NCI-H1105 treated with DMSO at 0.1 percent for 48 hours (cell line): ENCODE measurements at places on chromosomes 6 and 20.

DNA sequence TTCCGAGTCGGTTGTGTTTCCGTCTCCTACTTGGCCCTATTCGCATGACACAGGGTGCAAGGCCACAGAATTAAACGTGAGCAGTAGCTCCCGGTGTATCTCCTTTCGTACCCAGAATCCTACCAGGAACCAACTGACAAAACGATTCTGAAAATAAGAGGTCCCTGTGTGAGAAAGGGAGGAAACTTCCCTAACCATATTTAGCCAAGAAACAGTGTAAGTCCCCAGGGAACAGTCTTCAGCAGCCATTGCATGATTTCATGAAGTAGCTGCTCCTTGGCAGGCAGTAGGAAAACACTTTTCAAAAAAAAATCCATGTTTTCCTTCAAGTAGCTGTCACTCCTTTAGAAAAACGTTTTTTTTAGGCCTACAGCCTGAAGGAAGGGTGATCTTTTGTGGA is 46.9 kb downstream of the PDE10A start:
- DNase-seq, result no peak

- no peak for DNase-seq
These were observed 162.7 kb downstream of the GRM4 start for GRCh38 chr6:33983109-33983716.

DNA sequence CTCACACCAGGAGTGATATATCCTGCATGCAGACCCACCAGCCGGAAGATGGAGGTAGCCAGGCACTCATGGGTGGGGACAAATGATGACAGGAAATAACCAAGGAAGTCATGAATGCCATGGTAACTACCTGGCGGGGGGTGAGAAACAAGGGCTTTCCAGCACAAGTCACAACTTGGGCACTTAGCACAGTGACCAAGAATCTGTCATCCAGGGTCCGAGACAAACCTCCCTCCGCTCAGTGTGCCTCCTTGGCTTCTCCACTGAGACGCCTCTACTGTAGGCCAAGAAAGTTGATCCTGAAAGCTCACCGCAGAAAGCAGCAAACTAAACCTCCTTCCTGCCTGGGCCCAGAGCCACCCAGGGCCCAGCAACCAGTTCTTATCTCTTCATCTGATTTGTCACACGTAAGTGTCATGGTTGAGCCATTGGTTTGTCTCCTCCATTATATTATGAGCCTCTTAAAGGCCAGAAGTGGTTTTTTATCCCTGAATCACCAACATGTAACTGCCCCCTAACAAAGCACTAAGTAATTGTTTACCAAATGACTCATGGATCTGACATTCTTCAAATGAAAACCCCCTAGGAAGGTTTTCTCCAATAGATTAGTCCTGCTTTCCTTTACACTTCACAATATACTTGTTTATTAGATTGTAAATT is 84.3 kb upstream of the TAB2 start:
- peak; percentile 15 for DNase-seq

DNA sequence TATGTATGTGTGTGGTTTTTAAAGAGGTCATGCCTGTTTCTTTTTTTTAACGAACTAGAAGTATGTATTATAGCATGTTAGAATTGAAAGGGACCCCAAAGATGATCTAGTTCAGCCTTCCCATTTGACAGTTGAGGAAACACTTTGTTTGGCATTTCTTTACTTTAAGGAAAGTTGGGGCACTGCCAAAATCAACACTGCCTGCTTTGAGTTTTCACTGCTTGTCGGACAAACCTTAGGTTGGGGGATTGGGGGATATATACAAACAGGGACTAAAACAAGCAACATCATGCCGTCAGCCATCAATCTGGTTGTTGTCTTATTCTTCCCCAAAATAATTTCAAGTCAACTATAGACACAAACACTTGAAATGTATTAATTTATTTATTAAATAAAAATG is 14.1 kb upstream of the CALHM6 start:
- peak; percentile 4 for DNase-seq

GRCh38 chr6:160278786-160279310 is 20.2 kb upstream of the SLC22A2 start:
- DNase-seq, result no peak

DNA sequence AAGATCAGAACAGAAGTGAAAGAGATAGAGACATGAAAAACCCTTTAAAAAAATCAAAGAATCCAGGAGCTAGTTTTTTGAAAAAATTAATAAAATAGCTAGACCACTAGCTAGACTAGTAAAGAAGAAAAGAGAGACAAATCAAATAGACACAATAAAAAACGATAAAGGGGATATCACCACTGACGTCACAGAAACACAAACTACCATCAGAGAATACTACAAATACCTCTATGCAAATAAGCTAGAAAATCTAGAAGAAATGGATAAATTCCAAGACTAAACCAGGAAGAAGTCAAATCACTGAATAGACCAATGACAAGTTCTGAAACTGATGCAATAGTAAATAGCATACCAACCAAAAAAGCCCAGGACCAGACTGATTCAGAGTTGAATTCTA is 29.6 kb upstream of the SENP6 start:
- no peak for DNase-seq

DNA sequence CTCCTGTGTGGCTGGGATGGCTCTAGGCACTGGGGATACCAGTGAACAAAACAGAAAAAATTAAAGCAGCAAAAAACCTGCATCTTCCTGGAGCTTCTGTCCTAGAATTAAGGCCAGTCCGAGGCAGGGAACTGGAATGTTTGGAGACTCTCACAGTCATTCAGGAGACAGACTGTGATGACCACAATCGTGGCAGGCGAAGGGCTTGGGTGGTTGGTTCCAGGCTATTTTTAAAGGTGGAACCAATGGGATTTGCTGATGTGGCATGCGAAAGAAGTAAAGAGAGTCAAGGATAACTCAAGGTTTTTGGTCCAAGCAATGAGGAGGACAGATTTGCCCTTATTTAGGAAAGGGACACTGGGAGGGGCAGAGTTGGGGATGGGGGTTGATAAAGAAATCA is 66.9 kb downstream of the SULF2 start:
- no peak for DNase-seq

DNA sequence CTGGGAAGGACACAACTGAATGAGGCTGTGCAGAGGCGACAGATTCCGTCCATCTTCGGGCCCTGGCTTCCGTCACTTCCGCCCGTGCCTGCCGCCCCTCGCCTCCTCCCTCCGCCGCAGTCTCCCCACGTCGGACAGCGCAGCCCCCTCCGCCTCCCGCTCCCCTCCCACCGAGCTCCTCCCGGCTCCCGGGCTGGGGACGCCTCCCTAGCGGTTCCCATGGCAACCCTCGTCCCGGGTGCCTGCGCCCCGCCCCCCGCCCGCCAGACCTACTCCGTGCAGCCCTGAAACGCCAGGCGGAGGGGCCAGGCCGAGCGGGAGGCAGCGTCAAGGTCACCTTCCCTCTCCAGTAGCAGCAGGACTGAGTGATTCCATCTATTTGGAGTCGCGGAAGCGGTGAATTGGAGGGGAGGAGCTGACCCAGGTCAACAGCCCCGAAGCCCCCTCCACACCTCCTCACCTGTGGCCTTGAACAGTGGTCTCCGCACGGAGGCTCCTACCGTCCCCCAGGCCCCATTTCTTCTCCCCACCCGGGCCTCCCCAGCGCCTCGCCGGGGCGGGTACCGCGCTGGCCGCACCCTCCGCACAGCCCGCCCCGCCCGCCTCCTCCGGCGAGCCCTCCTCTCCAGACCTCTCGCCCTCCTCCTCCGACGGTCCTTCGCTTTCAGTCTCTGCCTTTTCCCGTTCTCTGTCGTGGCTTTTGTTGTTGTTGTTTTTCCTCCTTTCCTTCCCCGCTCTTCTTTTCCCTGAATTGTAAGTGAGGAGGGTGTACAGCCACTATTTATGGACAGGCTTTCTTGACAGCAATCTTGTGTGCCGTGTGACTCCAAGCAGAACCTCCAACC is 951 bp downstream of the NRSN2 start:
- DNase-seq, result peak; percentile 93

- DNase-seq, result no peak
These were observed 59.6 kb downstream of the ERMARD start for GRCh38 chr6:169811072-169811471.

- no peak for DNase-seq
These were observed 33.9 kb upstream of the TBX18 start for GRCh38 chr6:84798257-84798656.

GRCh38 chr6:69732045-69732444 is 64.8 kb downstream of the LMBRD1 start:
- no peak for DNase-seq

GRCh38 chr20:47780720-47781389 is 4.4 kb downstream of the SULF2 start:
- DNase-seq, result no peak

DNA sequence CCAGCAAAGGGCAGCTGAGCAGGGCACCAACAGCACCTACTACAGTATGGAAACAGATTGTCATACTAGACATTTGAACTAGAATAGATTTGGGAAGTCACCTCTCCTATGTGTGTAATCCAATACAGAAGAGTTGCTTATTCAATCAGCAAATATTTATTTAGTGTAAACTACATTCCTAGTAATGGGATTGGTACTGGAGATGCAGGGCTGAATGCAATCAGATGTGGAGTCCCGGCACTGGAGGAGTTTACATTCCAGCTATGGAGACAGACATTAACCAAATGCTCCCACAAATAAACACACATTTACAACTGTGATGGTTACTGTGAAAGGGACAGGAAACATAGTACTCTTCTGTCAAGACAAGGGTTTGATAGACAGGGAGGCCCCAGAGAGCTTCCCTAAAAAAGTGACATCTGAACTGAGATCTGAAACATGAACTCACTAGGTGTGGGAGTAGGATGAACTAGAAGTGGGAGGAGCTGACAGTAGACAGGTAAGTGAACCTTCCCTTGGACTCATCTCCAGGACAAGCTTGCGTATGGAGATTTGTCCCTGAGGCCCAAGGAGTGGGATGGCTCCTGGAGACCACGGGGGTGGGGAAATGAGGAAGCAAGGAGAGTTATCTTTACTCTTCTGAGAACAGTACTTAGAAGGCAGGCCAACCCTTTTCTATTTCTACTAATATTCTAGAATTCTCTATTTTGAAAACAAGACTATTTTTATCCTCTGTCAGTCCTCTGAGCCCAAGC is 420.5 kb downstream of the MAFB start:
- DNase-seq, result no peak

GRCh38 chr20:62557999-62558408 is 82.2 kb upstream of the GATA5 start:
- DNase-seq, result no peak

DNA sequence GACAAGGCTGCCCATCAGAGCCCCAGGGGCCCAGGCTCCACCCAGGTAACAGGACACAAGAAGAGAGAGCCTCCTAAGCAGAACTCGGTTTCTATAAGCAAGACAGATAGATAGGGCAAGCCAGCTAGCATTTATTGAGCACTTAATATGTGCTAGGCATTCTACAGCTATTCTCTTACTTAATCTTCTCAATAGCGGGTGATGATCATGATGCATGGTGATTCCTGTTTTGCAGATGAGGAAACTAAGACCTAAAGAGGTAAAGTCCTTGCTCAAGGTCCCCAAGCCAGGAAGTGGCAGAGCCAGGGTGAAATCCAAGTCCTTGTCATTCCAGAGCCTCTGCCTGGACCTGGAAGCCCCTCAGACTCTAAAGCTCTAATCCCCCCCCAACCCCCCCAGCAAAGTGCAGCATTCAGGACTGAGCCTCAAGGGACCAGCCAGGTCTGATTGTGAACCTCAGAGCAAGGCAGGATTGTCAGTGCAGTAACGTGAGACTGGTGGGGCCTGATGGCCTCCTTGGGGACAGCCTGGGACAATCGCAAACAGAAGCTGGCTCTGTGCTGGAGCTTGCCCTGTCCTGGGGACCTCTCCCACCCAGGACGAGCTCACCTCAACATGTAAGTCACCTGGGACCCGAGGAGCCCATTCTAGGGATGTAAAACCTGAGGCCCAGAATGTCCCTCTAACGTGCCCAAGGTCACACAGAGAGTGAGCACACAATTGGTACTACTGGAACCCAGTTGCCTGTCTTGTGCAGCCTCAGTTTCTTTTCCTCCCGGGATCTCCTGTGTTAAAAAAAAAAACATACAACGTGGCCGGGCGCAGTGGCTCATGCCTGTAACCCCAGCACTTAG is 48.4 kb upstream of the PTGIS start:
- DNase-seq, result no peak

DNA sequence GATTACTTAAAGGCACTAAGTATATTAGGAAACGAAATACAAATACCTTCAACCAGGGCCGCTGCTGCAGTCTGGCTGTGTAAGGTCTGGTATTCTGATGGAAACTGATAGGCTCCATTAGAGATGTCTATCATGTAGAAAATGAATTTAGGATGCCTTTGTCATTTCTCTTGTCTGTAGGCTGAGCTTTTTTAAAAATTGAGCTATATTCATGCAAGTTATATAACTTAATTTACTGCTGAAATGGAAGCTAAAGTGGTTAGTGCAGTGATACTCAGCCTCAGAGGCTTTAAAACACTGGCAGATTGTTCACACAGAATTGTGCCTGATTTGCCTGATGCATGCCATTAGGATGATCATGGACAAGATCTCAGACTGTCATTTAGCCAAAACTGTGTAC is 286.2 kb upstream of the QKI start:
- no peak for DNase-seq

DNA sequence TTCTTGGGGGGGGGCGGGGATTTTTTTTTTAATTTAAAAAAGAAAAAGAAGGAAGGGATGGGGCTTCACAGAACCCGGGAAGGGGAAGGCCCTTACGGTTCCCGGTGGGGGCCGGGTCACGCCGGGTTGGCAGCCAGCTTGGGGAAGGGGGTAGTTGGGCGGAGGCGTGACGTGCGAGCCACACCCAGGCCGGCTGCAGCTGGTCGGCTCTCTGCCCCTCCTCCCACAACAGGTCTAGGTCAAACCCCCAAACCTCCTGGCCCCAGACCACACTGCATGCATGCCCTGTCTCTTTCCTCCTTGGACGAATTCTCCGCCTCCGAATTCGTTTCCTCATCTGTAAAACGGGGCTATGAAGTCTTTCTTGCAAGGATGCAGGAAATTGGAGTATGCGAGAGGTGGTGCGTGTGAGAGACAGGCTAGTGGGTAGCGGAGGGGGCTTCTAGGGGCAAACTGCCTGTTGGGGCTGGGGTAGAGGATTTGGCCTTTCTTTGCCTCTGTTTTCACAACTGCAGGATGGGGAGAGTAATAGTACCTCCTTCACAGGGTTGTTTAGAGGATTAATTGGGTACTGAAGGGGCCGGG is 828 bp downstream of the HCK start:
- no peak for DNase-seq

GRCh38 chr6:14110001-14110818 is 7.4 kb upstream of the CD83 start:
- no peak for DNase-seq

- no peak for DNase-seq
These were observed 54.4 kb downstream of the TPD52L1 start for GRCh38 chr6:125207956-125208355.

- DNase-seq, result no peak
These were observed 25.4 kb downstream of the ZNF311 start for GRCh38 chr6:28979679-28980078.

- no peak for DNase-seq
These were observed 1197.7 kb upstream of the CITED2 start for GRCh38 chr6:140572129-140572528.
